CD4-positive, CD25-positive, alpha-beta regulatory T cell (primary cell): ENCODE measurements at places on chromosomes 11 and 22.

DNA sequence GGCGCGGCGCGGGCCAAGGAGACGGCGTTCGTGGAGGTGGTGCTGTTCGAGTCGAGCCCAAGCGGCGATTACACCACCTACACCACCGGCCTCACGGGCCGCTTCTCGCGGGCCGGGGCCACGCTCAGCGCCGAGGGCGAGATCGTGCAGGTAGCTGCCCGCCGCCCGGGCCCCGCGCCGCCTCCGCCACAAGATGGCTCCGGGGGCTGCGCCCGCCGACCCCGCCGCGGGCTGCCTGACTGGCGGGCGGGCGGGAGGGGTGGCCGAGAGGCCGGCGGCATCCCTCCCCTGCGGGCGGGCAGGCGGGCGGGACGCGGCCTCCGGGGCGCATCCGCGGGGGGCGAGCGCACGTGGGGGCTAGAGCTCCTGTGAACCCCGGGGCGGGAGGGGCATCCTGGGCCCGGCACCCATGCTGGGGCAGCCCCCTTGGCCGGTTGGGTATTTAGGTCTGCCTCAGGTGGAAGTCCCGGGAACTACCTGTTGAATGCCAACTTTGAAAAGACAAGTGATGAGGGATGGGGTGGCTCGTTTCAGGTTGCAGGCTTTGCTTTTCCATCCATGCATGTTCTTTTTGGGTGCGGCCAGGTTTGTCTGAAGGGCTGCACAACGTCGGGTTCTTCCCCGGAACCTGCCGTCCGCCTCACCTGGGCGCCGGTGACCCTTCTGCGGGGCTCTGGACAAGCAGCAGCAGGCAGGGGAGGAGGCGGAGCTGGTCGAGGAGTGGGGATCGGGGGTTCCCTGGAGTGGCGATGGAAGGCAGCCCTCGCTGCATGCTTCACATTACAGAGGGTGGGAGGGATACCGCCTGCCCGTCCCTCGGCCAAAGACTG lies 760 bp downstream of the ZNRF3 start:
- peak; percentile 19 for DNase-seq

- DNase-seq: no peak
Observed at GRCh38 chr11:79440571-79441460, at the start of gene TENM4. Gene TENM4, minus strand, starts transcription at chr11:79441030. Its CDS starts 371,086 bp downstream, at chr11:79069944.

DNA sequence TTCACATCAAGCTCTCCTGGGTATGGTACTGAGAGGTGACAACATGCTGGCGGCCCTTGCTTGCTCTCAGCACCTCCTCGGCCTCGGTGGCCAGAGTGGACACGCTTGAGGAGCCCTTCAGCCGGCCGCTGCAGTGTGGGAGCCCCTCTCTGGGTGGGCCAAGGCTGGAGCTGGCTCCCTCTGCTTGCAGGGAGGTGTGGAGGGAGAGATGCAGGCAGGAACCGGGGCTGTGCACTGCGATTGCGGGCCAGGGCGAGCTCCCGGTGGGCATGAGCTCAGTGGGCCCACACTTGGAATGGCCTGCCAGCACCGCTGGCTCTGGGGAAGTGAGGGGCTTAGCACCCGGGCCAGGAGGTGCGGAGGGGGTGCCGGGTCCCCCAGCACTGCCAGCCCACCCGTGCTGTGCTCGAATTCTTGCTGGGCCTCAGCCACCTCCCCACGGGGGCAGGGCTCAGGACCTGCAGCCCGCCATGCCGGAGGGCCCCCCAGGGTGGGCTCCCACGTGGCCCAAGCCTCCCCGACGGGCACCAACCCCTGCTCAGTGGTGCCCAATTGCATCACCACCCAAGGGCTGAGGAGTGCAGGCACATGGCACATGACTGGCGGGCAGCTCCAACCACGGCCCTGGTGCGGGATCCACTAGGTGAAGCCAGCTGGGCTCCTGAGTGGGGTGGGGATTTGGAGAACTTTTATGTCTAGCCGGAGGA lies 106.2 kb downstream of the RAB38 start:
- no peak for DNase-seq

DNA sequence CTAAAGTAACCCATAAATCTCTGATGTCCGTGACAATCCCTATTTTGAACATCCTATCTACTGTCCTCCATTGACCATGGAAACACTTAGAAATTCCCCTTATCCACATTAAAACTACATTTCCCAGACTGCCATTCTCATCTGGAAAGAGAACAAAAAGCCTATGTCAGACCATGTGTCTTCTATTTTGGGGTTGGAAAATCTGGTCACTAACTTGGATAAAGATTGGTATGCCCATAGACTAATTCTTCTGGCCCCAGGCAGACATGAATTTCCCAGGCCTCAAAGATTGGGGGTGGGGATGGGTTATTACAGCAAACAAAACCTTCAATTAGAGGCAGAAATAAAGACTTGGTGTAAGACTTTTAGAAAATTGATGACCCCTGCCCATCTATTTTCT lies 30.9 kb upstream of the CREB3L1 start:
- DNase-seq: no peak

DNA sequence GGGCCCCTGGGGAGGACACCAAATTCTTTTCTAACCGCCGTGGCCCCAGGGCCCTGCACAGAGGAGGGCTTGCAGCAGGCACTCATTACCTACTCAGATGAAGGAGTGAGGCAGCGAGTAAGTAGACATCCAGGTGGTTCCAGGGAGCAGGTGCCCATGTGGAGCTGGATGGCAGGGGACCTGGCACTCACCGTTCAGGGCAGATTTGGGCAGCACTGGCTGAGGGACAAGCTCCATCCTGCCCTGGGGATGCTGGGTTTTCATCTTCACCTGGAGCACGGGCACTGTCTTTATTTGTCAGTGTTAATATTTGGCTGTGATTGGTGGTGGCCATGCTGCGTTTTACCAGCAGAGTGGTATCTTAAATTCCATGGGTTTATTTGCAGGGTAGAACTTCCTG lies 1182.7 kb downstream of the BRD1 start:
- no peak for DNase-seq

DNA sequence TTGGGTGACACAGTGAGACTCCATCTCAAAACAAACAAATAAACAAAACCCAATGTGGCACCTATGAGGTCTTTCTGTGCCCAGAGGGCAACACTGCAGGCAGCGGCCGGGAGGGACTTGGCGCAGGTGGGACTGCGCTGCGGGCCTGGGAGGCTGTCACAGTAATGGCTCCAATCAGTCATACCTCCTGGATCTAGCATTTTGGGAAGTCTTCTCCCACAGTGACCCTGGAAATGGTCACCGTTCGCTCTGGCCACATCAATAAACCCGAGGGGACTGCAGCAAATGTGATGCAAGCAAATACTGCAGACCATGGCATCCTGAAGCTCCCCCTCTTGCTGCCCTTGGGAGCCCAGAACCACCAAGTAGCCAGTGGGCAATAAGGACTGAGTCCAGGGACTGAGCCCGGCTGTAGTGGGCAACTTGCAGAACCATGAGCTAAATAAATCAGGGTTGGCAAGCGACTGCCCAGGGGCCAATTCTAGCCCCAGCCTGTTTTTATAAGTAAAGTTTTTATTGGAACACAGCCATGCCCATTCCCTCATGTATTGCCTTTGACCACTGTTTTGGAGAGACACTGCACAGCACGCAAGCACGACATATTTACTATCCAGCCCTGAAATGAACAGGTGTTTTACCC lies 15.4 kb downstream of the SHANK2 start:
- DNase-seq: no peak

GRCh38 chr11:112555491-112556364 lies 295.1 kb upstream of the PLET1 start:
- DNase-seq: peak; percentile 46

GRCh38 chr22:45878051-45878781 lies 98.7 kb downstream of the WNT7B start:
- DNase-seq: no peak

- DNase-seq: no peak
Observed at GRCh38 chr11:86802601-86803051, 2.3 kb downstream of the PRSS23 start.

GRCh38 chr11:120835601-120836228 lies 188.2 kb upstream of the TBCEL start:
- no peak for DNase-seq

- DNase-seq: no peak
Observed at GRCh38 chr11:72378704-72379383, 55.5 kb downstream of the CLPB start.
